BE2C (cell line): ENCODE measurements at places on chromosomes 5 and 9.

GRCh38 chr9:95852059-95853032 is 23.1 kb upstream of the ERCC6L2 start:
- DNase-seq: no peak

DNA sequence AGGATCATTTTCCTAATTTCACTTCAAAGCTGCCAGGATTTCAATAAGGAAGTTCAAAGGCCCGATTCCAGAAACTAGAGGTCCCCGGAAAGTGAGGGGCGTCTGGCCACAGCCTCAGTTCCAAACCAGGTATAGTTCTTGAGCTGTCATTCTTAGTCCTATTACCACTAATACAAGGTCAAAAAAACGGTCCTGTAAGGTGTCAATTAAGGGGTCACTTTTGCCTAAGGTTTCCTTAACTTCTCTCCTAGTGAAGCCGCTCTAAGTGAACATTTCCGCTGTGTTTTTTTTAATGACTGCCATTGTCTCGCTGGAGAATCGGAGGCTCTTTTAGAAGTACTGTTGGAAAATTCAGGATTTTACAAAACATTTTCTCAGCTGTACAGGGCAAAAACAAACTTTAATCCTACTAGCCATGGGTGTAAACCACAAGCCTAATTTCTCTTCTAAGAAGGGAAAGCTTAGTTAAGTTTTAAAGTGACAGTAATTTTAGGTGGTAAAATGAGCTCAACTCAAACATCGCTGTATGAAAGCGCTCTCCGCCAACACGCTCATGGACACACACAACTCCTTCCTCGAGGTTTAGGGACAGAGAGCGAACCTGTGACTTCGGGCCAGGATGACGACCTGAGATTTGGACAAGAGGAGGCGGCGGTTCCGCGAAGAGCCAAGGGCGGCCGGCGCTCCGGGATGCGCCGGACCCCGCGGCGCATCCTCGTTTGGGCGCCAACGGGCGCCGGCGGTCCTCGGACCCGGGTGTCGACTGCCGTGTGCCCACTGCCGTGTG is 76.7 kb upstream of the IFNE start:
- DNase-seq: no peak

- no peak for DNase-seq
Measured at GRCh38 chr5:107513337-107514085, 157.2 kb downstream of the EFNA5 start.

GRCh38 chr5:81788329-81788728 is 37.4 kb upstream of the SSBP2 start:
- DNase-seq: no peak

DNA sequence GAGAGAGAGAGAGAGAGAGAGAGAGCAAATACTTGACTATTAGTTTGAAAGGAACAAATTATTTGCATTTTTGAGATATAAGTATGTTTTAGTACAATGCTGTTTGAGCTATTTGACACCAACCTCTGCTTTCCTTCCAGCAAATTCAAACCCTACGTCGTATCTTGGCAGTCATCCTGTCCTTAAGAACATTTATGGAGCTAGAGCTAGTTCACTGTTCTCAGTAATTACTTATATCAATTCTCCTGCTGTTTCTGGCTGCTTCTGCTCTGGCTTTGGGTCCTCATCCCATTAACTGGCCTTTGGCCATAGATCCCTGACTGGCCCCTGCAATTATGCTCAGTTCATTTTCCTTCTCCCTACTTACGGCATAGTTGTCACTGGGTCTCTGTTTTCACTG is 19.9 kb upstream of the ERAP2 start:
- no peak for DNase-seq
